ENCODE measurements at places on chromosomes 2 and 18.
A peak's percentile ranks its signal among the peaks of the same experiment; 100 is the strongest.

DNA sequence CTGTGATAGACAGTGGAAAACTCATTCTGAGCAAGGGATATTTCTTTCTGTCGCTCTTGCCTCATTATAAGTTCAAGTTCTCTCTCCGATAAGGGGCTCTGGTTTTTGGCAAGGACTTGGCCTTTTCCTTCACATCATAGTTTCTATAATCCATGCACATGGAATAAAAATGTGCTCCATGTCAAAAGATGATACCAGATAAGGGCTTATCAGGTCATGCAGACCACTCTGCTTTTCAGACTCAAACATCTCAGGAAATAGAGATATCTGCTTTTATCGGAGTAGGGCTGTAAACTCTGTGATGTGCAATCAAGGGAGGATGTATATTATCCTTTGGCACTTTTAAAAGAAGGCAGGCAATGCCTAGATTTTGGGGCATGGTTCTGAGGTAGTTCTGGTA is 45.0 kb upstream of the DARS1 start:
- no peak for DNase-seq

DNA sequence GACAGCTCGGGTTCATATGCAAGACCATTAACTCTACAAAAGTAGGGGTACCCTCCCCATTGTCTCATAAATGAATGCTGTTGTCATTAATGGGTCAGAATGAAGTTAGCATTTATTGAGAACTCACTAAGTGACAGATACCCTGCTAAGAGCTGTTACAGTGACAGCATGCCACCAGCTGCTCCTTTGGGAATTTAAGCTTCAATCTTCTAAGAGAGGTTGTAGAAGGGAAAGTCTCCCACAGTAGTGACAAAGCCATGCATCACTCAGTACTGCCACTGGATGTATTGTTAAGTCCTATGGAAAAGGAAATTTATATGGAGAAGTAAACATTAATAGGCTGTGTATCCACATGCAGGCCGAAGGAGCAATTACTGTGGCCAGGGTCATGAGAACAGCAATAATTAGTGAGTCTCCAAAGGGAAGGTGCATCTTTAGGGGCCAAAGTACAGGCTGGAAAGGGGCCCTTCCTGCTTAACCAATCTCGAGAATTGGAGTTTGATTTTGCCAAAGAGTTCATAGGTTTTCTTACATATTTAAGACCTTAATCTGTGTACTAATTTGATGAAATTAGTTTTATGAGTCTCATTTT is 64.5 kb upstream of the FAM124B start:
- no peak for DNase-seq

GRCh38 chr18:37533647-37534584 is 31.7 kb downstream of the CELF4 start:
- no peak for DNase-seq

DNA sequence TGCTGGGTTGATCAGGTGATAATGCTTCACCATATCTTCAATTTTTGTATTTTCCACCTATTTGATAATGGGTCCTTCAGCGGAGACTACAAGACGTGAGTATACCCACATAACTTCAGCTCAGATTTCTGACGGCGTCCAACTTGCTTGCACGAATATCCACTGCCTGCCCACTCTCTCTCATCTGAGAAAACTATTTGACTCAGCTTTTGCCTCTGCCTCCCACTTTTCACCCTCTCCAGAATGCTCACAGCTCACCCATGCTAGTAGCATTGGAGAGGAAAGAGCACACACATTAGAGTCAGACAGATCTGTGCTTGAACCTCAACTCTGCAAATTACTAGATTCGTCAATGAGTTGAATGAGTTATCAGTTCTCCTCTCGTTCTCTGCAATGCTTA is 166.8 kb downstream of the BCL2 start:
- no peak for DNase-seq

GRCh38 chr2:197011801-197012641 is 85.5 kb upstream of the PGAP1 start:
- peak; percentile 57 for DNase-seq

- DNase-seq, result peak; percentile 32
Measured at GRCh38 chr2:112869258-112869842, 32.8 kb upstream of the IL1B start.

GRCh38 chr18:23365602-23366001 is 87.5 kb upstream of the RIOK3 start:
- DNase-seq, result no peak

DNA sequence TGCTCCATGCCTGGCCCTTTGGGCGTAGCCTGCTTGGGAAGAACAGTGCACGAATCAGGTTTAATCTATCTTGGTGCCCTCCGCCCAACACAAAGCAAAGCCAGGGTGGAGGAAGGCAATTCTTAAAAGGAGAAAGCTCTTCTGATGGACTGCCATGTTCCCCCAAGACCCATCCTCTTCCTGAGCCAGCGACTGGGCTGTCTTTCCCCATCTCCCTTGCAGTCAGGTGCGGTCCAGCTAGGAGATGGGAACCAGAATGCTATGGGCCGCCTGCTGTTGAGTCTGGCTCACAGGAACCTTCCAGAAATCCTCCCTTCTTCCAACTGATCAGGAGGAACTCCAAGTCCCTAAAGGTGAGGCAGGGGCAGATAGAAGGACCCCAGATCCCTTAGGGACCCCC is 105.0 kb downstream of the SH3BP4 start:
- no peak for DNase-seq

- DNase-seq, result no peak
Measured at GRCh38 chr2:67515056-67515455, 117.9 kb downstream of the ETAA1 start.

GRCh38 chr18:48814490-48815178 is 136.1 kb downstream of the SMAD7 start:
- no peak for DNase-seq

DNA sequence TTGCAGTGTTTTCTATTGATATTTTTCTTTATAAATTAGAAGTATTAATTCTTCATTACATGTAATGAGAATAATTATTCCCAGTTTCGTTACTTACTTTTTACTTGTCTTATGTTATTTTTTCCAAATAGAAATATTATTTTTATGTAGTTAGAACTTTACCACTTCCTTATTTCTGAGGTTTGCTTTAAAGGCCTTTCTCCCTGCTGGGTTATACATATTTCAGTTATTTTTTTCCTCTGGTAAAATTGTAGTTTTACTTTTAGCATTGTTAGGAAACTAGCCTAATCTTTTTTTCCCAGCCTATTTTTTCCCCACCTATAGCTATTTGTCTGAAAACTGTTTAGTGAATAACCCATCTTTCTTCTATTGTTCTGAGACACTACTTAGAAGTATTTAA is 17.1 kb downstream of the RNF144A start:
- DNase-seq, result no peak

DNA sequence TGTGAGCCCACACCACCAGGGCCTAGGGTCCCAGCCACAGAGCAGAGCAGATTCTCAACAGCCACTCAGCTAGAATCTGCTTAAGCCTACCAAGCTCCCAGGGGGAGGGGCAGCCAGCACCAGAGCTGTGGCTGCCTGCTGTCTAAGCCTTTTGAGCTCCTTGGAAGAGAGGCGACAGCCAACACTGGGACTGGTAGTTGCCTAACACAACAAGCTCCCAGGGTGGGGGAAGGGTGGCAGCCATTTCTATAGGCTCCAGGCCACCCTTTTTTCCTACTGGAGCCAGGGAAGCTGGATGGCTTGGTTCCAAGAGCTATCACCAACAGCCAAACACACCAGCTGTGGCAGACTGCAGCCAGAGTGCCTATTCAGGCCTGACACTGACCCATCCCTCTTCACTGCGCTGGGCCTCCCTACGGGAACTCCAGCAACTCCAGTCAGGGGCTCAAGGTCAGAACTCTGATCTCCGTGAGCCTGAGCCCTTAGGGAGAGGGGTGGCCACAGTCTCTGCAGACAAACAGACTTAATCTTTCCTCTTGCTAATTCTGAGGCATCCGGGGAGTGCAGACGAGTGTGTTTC is 1824.3 kb upstream of the CELF4 start:
- DNase-seq, result no peak

- DNase-seq, result no peak
Measured at GRCh38 chr18:71673954-71674353, 870.2 kb downstream of the CBLN2 start.

- DNase-seq, result no peak
Measured at GRCh38 chr18:74790451-74790850, 192.8 kb downstream of the ZNF407 start.

GRCh38 chr2:23036629-23037028 is 348.4 kb upstream of the KLHL29 start:
- DNase-seq, result no peak

GRCh38 chr2:226180281-226180884 is 619.2 kb downstream of the IRS1 start:
- no peak for DNase-seq

DNA sequence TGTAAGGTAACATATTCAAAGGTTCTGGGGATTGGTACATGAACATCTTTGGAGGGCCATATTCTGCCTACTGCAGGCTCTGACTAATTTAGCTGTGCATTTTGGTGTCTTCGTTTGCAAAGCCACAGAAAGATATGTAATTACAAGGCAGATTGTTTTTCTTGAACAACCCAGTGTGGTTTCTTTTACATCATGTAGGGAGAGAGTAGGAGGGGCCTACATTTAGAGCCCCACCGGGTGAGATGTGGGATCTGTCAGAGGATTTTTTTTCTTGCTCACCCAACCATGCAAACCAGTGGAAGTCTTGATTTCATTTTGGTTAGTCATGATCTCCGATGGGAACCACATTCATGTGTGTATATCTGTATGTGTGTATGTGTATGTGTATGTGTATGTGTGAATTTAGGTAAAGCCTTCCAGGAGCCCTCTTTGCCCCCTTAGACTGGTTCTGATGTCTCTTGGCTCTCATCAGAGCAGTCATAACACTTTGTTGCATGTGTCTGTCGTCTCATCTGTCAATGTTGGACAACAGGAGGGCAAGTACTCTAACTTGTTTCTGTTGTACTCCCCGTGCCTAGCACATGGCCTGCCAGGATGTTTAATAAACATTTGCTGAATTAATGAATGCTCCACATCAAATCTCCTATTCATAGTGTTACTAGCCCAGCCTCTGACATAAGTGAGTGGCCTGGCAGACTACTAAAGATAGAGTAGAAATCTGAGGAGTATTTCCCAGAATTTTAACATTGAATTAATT is 239.9 kb downstream of the MTX2 start:
- DNase-seq, result no peak

DNA sequence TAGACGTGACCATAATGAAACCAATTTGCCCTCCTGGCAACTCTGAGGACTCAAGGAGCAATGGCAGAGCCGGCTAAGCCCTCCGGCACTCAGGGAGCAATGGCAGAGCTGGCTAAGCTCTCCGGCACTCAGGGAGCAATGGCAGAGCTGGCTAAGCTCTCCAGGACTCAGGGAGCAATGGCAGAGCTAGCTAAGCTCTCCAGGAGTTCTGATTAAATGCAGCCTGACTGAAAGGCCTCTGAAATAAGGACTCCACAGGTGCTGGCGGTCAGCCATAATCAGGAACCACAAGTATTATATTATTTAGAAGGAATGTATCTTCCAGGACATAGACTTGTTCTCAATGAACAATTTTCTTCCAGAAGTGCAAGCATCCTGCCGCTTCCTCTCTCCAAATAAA is 65.2 kb downstream of the C2orf76 start:
- no peak for DNase-seq

DNA sequence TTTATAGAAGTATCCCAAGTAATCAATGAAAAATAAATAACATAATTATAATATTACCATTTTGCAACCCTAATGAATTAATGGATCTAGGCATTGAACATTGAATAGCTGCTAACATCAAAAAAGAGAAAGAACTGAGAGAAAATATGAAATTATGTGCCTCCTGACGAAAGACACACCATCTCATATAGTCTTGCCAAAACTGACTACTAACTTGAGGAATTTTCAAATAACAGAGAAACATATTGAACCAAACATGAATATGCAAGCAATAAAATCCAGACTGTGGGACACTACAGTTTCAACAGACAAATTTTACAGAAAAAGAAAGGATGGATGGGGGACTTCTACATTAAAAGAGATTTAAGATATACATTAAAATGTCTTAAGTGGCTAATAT is 165.7 kb downstream of the WDPCP start:
- no peak for DNase-seq
